AG09319 (cell line): ENCODE measurements at places on chromosomes 12 and 14.

DNA sequence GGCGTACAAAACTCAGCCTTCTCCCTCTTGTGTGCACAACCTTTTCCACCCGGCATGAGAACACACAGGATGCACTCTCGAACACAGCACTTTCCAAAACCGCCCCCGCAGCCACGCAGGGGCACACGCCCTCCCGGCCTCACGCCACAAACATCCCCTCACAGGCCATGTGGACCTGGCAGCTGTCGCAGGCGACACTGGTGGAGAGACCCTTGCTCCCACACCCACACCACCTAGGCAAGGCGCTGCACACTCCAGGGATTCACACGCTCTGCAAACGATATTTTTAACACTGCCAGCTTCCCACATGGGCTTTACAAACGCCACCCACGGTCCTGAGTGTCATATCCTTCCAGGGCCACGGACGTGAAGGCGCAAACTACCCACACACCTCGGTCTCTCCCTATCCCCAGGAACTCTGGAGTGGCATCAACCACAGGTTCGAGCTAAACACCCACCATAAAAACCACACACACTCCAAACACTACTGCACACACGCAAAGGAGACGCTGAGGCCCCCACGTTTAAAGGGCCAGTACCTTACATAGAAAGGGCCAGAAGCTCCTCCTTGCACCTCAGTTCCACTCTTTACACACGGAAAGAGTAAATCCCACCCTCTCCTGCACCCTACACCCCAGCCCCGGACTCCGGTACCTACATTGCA lies 12.4 kb upstream of the ITGB7 start:
- no peak for DNase-seq

DNA sequence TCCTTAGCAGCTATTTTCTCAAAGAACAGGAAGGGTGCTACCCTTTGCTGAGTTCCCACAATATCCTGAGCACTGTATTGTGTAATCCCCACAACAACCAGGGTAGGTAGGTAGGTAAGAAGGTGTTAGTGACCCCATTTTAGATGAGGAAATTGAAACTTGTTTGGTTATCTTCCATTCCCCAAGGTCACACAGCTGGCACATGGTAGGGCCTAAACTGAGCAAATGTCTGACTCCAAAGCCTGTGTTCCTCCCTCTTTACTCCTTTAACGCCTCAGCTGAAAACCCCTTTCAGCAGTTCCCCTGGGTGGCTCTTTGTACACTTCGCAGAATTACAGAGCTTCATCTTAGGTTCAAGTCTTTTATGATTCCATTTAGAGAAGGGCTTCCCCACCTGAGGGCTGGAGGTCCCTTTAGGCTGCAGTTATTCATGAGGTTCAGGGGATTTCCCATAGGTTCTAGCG lies 26.5 kb upstream of the RIC8B start:
- no peak for DNase-seq

- DNase-seq, result no peak
These were observed 483.4 kb downstream of the LRFN5 start for GRCh38 chr14:42090122-42090521.

DNA sequence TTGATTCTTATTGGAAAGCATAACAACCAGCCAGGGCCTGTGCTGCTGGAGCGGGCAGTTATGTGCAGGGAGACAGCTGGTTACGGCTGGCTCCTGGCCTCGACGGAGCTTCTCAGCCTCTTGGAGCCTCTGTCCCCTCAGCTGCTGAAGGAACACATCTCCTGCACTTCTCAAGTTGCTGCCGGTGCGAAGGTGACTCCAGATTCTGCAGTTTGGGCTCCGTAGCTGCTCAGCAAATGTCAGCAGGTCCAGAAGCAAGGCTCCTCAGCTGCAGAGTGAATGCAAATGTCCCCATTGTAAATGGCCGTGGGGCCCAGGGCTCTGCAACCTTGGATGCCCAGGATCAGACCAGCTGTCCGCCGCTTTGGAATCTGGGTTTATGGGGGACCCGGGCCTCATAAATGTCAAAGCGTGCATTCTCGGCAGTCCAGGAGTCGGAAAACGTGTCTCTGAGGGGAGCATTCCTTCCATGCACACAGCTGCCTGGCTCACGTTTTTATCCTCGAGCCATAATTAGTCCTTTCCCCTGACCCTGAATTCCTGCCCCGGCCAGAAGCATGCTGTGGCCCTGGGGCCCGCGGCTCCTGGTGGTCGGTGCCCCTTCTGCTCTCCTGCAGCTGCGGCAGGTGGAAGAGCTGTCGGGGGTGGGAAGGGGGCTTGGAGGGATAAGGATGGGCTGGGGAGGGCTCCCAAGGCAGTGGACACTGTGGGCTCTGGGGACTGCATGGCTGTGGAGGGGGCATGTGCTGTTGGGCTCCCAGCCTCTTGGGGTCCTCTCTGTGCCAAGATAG lies 106.0 kb downstream of the KIF26A start:
- DNase-seq, result no peak

- no peak for DNase-seq
These were observed 42.9 kb upstream of the ANKS1B start for GRCh38 chr12:100027671-100028070.

DNA sequence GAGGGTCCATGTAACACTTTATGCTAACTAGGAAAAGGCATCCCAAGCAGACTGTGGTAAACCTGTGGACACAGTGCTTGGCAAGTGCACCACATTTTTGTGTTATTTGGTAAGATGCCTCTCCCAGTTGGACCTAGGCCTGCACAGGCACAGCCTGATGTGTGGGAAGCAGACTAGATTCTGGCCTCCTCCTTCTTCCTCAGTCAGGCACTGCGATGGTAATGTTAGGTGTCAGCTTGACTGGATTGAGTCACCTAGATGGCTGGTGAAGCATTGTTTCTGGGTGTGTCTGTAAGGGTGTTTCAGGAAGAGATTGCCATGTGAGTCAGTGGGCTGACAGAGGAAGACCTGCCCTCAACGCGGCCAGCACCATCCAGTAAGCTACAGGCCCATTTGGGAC lies 25.3 kb upstream of the RHOJ start:
- DNase-seq, result no peak

GRCh38 chr14:65382586-65382985 lies 29.9 kb upstream of the FUT8 start:
- DNase-seq, result no peak

- DNase-seq, result no peak
These were observed 38.6 kb upstream of the KCNJ8 start for GRCh38 chr12:21813125-21813524.

DNA sequence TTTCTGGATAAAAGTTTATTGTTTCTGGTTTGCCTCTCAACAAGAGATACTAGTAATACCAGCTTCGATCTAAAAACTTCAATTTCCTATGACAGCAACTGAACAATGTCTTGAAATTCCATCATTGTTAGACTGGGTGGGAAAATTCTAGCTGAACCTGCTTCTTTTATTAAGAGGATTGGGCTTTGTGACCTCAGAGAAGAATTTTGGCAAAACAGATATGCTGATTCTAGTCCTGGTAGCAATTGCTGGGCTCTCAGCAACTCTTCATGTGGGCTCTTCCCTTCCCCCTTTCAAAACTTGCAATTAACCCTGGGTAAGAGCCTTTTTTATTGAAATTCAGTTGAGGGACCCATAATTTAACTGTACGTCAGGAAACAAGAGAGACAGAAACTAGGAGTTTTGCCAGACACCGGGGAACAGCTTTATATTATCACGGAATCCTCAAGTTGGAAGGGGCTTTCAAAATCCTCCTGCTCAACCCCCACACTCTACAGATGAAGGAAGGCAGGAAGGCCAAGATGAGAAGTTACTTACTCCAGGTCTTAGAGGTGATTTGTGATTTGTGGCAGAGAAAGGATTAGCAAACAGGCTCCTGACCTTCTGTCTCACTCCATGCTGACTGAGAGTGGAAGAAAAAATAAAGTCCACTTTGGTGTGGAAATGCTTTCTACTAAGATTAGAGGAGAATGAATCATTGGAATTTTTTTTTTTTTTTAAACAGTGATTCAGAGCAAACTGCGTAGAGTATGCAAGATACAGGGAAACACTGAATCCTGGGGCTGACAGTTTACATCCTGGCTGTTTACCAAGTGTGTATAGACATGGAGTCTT lies 239.0 kb upstream of the ATP2B1 start:
- peak; percentile 61 for DNase-seq
